NCI-H460 (cell line): ENCODE measurements at places on chromosomes 2 and 18.

DNA sequence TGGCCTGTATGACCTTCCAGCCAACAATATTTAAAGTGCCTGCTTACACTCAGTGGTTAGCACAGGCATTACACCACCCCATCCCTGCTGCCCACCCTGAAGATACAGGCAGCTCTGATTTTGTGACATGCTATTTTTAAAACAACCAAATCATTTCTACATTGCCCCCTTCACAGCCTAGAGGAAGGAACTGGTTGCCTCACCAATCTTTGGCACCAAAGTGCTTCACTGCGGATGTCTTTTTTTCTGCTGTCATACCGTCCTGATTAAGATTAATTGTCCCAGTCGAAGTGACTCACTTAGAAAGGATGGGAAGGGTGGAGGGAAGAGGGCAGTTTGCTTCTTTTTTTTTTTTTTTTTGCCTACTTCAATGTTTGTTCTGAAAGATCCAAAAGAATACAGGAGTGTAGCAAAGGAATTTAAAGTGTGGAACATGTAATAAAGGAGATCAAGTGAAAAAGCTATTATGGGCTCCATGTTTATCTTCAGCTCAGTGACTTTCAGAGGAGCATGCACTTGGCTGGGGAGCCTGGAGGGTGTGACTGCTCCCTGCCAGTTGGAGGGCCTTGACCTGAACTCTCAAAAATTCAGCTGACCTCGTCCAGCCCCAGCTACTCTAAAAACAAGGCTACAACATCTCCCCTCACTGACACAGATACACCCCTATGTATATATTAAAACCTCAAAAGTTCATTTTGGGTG is 501.1 kb upstream of the TNP1 start:
- peak; percentile 13 for DNase-seq

DNA sequence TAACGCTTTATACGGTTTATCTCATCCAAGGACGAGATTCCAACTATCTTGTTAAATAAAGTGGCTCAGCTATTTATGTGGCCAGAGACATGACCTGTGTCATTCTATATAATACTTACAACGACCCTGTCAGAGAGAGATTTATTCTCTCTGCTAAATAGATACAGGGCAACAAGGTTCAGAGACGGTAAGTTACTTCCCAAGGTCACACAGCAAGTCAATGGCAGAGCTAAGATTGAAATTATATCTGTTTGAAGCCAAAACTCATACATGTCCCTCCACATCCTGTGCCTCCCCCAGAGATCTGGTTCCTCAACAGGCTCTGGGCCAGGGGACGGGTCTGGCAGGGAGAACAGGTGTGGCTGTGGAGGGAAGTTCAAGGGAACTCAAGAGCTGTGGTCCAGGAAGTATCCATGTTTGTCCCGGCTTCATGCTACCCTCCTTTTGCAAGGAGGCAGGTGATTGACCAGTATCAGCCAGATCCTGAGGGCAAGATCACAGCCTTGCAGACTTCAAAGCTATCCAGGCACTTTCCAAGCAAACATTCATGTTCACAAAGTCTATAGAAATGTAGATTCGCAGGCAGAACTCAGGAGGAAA is 99.8 kb downstream of the CAPN13 start:
- DNase-seq = no peak

- DNase-seq = no peak
These were observed 292.8 kb downstream of the EN1 start for GRCh38 chr2:118554616-118555015.

- no peak for DNase-seq
These were observed 126.4 kb upstream of the CTDP1 start for GRCh38 chr18:79553154-79553553.

- no peak for DNase-seq
These were observed 18.7 kb upstream of the ATOH8 start for GRCh38 chr2:85734942-85735608.

DNA sequence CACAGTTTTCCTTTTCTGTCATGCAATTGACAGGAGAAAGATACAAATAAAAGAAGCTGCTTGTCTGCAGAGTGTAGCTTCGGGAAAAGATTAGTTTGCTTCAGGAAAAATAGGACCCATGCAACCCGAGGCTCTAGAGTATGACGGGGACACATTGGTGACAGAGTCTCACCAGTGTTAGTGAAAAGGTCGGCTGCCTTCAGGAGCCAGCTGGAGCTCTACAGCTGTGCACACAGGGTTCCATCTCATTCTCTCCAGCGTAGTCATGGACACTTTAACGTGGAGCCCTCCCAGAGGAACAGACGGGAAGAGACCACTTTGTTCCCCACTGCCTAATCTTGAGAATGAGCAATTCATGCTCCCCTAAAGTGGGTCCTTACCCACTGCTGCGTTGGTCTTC is 42.9 kb downstream of the FECH start:
- no peak for DNase-seq

DNA sequence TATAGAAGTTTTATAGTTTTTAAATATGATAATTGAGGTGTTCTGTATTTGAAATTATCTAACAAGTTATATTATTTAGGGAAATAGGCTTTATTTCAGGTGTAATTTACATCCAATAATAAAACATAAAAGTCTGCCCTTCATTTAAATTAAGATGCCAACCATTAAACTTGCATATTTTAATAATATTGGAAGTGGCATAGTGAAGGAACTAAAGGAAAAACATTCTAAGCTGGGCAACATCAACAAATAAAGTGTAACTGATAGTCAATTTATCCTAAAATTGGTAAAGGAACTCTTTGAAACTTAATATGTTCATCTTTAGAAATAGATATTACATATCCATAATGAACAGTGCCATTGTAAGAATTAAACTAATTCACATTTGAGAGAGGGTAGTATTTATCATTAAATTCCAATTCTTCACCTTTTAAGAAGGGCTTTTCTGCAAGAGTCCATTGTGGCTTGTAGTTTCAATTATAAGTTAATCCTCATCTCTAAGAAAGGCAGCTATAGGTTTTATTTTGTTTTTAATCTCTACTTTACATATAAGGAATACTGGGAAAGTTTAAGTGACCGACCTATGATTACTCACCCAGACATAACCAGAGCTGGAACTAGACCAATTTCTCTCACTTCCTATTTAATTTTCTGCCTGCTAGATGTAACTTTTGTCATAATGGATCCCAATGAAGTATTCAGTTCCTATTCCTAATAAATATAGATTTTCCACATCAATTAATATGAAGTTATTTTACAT is 401.6 kb downstream of the XIRP2 start:
- DNase-seq = no peak

- DNase-seq = no peak
These were observed 2.5 kb downstream of the IFIH1 start for GRCh38 chr2:162315938-162316337.

DNA sequence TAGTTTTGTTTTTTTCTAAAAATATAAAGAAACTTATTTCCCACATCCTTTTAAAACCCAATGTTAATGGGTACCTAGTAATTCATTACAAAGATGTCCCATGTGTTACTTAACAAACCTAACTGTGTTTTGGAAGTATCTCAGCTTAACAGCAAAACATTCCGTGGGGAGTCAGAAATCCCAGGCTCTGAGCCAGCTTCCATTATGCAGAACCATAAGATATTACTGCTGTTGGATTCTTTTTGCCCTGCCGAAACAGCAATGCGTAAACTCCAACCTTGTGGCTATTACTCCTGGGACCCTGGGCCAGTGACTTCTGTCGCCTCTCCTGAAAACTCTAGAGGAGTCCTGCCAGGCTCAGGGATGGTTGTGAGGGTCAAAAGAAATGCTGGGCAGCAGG is 174.1 kb downstream of the UXS1 start:
- DNase-seq = no peak

GRCh38 chr2:202378001-202378400 is 1.9 kb downstream of the BMPR2 start:
- no peak for DNase-seq

- no peak for DNase-seq
These were observed 273.1 kb downstream of the PLCL1 start for GRCh38 chr2:198077477-198077876.

DNA sequence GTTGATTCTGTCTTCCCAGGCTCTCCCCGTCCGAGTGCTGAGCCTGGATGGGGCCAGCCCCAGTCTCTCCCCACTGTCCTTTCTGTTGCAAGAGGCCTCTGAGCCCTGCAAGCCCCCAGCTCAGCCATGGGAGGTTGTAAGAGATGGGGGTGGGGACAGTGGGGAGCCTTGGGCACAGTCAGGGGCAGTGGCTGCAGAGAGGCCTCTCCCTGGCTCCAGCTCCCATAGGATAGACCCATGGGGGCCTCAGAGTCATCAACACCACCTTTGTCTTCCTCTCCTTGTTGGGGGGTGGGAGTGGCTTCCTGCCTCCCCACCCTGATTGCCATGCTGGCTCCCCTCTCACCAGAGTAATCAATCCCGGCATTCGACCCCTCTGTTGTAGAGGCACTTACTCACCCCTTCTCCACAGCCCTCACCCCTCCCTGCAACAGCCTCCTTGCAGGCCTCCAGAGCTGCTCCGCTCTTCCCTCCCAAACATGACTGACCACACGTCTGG is 37.5 kb upstream of the NPAS2 start:
- no peak for DNase-seq

GRCh38 chr2:145931781-145932395 is 1412.0 kb upstream of the ZEB2 start:
- DNase-seq = no peak

DNA sequence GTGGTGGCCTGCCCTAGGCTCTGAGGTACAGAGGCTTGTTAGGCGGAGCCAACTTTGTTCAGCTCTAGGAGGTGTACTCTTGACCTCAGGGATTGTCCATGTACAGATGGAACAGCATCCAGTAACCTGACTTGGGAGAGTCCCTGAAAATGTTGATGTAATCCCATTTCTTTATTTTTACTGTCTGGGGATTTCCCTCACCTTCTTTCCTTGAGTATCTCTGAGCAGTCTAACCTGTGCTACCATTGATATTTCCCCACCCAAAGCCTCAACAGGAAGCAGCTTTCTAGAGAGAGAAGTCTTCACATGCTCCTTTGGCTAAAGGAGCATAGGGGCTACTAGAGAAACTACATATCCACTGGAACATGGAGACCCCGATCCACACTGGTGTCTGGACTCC is 10.4 kb downstream of the IL36A start:
- no peak for DNase-seq

DNA sequence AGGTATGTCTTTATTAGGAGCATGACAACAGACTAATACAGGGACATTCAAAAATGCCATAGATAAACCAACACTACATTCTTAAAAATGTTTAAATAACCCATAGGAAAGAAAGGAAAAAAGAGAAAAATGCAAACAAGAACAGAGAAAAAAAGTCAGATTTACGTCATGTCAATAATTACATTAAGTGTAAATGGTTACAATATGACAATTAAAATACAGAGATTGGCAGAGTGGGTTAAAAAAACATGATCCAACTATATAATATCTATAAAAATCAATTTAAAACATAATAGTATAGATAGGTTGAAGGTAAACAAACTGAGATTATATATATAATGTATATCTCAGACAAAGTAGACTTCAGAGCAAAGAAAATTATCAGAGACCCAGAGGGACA is 255.8 kb downstream of the ANAPC1 start:
- DNase-seq = no peak

DNA sequence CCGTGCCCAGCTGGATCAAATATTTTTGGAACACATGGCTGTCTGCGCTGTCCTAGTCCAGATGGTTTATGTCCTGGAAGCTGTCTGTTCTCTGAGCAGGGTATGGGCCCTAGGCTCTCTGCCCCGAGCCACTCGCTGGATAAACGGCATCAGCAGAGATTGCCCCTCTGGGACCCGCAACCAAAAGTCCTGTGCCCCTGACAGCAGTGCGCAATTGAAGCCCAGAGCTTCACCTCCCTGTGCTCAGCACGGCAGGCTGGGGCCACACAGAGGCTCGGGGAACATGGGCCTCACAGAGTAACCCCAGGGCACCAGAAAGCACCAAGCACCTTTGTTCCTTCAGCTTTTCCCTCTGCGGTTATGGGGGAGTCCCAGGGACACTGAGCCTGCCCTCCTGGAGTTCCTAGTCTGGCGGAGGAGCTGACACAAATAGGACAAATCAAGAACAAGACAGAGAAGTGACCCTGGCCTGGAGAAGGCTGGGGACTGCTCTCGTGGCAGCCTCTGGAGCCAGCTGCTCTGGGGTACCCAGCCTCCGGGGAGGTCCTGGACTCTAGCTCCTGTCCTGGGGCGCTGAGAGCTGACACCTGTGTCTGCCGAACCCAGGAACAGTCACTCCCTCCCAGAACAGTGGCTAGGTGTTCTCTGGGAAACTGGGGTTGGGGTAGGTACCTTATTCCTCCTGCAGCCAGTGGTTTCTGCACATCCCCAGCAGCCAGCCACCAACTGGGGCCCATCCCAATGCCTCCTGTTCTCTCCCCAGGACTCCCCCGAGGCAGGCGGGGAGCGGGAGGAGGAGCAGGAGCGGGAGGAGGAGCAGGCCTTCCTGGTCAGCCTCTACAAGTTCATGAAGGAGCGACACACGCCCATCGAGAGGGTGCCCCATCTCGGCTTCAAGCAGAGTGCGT is 12.3 kb downstream of the ARID5A start:
- no peak for DNase-seq

DNA sequence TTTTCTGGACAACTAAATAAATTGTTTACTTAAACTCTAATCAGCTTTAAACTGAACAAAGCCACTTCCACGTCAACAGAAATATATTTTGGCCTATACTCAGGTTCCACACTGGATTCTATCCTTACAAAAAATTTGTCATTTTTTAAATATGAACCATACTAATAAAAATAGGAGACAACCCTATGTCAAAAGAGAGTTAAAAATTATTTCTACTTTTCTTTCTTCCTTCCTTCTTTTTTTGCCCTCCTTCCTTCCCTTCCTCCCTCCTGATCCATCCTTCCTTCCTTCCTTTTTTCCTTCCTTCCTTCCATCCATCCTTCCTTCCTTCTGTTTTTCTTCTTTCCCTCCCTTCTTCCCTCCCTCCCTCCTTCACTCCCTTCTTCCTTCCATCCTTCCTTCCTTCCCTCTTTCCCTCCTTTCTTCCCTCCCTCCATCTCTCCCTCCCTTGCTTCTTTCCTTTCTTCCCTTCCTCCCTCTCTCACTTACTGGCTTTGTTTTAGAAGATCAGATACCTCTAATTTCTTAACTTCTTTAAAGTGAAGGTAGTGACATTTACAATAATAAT is 1444.9 kb downstream of the DPP10 start:
- DNase-seq = no peak

- DNase-seq = no peak
These were observed 27.5 kb downstream of the MEIS1 start for GRCh38 chr2:66462501-66462825.

DNA sequence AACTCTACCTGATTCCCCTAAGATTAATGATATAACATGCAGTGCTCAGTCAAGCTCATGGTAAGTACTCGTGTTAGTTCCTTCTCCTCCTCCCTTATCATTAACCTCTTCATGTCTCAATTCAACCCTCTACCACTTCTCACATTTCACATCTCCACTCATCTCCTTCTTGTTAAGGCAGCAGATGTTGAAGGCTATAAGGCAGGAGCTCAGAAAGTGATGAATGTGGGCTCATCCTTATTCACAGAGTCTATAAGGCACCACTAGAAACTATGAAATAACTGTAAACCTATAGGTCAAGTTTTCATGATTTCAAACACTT is 56.0 kb downstream of the CLHC1 start:
- DNase-seq = no peak

- no peak for DNase-seq
These were observed 36.8 kb downstream of the RNU4ATAC start for GRCh38 chr2:121567452-121567851.
